ENCODE measurements at places on chromosomes 3 and 15.

GRCh38 chr3:166274351-166275023, 437.3 kb upstream of the BCHE start:
- DNase-seq, result no peak

DNA sequence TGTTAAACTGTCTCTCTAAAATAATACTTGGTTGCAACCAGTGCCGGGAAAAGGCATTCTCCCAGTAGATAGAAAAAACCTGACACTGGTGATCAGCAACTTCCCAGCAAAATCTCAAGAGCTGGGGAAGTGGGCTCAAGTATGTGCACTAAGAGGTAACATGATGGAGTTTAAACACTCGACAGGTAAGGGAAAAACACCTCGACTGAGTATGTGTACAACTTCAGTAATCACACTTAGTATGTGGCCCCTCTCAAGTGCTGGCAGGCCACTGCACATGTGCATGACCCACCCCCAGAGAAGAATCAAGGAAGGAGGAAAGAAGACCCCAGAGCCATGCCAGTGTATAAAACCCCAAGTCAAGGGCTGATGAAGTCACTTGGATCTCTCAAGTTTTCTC, 27.4 kb downstream of the SPESP1 start:
- DNase-seq, result no peak

DNA sequence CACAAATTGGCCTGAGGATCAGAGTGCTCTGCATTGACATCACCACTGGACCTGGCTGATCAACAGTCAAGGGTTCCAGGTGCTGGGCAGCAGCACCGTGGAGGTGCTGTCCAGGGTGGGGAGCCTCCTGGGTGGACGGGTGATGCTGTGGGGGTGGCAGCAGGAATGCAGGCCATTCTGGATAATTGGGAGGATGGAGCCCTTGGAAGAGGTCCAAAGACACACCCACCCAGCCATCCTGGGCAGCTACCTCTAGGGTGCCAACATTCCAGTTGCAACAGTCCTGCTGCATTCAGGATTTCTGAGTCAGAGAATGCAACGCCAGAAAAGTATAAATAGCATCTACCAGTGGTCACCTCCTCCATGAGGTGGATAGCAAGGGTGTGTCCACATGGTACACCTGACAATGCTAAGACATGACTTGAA, 26.8 kb downstream of the STARD5 start:
- no peak for DNase-seq

DNA sequence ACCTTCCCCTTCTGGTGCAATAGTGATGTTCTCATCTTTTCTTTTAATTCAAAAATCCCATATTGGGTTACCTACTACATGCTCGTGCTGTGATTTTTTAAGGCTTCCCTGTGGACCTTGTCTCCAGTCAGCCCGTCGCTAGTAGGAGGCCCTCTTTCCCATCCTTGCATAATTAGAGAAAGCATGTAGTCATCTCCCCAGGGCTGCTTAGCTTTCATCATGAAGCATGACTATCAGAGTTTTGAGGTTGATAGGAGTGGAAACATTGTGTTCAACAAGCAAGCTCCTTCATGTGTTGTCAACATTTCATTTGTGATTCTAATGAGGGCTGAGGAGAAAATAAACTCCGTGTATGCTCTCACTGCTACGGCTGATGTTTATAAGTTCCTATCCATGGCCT, 8.7 kb upstream of the LRTM1 start:
- no peak for DNase-seq

GRCh38 chr3:48318713-48319468, 14.6 kb downstream of the SPINK8 start:
- no peak for DNase-seq

DNA sequence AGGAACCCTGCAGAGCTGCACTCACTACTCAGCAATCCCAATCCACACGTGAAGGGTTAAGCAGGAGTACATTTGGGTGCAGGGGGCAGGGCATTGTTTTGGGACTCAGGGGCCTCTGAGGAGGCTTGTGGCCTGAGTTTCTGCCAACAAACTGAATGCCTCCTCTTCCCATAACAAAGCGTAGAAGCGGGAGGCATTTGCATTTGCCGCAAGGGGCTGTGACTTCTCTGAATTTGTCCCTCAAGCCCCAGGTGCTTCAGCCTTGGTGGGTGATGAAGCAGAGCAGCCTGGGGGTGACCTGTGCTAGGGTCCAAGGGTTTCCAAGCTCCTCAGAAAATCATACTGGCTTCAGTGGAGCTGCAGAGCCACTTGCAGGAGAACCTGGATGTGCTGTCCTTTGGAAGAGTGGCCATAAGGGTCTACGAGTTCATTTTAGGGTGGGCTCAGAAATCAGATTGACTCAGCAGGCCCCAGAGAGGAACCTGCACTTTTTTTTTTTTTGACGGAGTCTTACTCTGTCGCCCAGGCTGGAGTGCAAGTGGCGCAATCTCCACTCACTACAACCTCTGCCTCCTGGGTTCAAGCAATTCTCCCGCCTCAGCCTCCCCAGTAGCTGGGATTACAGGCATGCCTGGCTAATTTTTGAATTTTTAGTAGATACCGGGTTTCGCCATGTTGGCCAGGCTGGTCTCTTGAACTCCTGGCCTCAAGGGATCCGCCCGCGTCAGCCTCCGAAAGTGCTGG, 1.4 kb upstream of the RPSA start:
- no peak for DNase-seq

DNA sequence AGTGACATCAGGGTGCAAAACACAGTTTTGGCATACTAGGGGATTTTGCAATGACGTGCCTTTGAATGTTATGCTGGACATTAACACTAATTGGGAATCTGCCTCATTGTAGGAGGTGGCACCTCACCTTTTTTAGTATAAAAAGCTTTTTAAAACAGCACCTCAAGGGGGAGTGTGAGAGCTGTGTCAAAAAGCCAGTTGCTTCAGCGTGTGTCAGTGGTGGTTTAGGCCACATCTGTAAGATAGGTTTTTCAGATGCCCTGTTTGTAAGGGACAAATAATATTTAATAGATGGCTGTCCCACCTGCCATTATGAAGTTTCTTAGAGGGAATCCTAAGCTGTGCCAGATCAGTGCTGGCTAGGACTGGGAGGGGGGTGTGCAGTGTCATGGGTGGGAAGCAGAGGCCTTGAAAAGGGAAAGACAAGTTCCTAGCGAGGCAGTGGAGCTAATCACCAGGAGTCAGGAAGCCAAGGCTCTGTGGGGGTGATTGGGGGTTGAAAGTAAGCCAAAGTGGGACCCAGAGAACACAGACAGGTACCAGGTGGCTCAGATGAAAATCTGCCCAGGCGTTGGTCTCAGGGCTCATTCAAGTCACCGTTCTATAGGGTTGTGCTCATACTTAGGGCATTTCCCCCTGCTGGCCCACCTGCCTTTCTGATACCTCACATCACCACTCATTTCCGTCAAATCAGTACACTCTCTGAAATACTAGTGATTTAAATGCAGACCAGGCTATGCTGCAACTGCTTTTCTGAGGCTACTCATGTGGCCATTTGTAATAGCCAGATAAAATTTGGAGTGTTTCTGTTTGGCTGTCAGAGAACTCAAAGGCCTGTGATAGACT, 120.5 kb downstream of the BBX start:
- no peak for DNase-seq

- no peak for DNase-seq
Measured at GRCh38 chr3:41328926-41329325, 129.6 kb downstream of the CTNNB1 start.

- no peak for DNase-seq
Measured at GRCh38 chr3:155217591-155217990, 75.9 kb downstream of the STRIT1 start.

GRCh38 chr3:27165321-27165721, 203.9 kb downstream of the NEK10 start:
- no peak for DNase-seq

- no peak for DNase-seq
Measured at GRCh38 chr15:42332331-42332730, 27.0 kb upstream of the CAPN3 start.

DNA sequence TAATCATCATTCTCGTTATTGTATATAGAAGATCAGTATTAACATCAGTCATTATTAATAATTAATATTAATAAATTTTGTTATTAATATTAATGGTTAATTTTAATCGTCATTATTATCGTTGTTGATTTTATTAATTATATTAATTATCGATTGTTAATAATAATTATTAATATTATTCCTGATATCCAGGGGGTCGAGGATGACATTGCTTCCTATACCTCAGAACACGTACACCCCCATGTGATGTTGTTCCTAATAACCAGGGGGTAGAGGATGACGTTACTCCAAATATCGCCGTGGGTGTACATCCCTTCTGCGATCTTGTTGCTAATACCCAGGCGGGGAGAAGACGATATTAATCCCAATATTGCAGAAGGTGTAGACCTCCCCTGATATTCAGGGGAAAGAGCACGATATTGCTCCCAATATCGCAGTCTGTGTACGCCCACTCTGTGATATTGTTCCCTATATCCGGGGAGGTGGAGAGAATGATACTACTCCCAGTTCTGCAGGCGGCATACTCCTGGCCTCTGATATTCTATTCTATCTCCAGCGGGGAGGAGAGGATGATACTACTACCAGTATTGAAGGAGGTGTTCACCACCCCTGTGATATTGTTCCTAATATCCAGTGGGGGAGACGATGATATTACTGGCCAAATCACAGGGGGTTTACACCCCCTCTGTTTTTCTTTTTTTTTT, 22.3 kb upstream of the BMF start:
- DNase-seq, result no peak

- no peak for DNase-seq
Measured at GRCh38 chr3:29195056-29195455, 85.8 kb upstream of the RBMS3 start.

DNA sequence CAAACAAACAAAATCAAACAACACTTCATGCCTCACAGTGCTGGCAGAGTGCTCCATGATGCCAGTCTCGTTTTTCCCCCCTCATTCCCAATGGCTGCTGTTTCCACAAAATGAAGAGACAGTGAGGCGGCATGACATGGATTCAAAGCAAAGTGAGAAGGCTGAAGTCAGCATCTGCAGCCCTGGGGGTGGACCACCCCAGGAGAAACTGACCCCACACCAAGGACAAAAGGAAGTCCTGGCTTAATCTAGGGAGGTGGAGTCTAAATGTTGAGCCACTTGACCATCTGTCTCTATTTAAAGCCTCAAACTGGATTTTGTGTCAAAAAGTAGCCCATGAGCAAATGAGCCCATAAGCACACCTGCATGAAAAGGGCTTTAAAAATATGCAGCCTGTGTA, 151.2 kb upstream of the RORA start:
- DNase-seq, result no peak

DNA sequence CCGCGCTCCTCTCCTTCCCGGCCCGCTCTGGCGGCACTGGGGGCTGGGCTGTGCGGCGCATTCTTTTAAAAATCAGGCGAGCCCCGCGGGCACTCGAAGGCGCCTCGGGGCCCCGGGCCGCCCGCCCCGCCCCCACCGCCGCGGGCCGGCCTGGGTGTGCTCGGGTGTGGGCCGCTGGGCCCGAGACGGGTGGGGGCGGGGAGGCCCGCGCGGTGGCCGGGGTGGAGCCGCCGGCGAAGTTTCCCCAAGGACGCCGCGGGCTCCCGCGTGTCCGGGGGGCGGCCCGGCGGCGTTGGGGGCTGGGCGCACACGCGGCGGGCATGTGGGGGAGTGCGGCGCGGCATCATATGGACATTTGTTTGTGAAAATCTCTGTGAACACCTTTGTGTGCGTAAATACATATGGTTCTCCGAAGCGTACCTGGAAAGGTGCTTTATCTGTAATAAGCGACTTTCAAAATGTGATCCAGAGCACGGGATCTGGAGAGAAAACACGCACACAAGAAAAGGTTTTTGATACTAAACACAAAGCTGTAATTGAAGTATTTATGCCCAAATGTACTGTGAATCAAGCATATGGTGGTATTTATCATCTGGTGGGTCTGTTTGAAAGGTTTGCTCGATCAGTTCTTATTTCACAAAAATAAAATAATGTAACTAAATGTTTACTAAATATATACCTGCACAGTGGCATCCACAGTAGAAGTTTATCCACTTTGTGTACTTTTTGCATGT, 612 bp upstream of the TBL1XR1 start:
- DNase-seq, result no peak

DNA sequence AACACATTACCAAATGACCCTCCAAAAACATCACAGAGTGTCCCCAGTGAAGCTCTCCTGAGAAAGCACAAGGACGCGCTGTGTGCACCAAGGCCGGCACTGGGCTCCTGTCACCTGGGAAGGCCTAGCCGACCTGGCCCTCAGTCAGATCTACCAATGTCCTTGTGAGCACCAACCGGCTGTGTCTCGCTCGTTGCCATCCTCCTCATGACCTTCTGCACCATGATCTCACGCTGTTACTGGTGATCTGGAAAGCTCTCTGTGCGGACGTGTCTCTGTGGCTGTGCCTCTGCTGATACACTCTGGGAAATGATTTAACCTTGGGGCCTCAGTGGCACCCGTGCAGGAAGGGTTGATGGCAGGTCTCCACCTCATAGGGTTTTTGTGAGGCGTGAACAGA, 24.2 kb downstream of the ZXDC start:
- DNase-seq, result no peak

GRCh38 chr3:190699776-190700175, 162.7 kb downstream of the GMNC start:
- DNase-seq, result no peak

- no peak for DNase-seq
Measured at GRCh38 chr15:98980899-98981228, 26.7 kb downstream of the PGPEP1L start.

DNA sequence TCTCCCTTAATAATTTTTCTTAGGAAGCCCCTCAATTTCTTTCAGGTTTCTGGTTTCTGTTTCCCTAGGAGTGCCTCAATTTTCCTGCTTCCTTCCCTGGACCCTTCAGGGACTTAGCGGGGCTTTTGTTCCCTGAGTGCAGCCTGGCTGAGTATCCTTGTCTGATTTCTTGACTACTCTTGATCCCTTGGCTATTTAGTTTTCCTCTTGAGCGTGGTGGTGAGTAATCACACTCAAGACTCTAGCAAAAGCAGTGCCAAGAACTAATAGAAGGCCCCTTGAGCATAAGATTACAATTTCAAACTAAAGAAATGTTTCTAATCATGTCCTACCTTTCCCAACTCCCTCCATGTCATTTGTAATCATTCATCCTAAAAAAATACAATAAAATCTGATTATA, 94.3 kb upstream of the C3orf80 start:
- DNase-seq, result no peak

DNA sequence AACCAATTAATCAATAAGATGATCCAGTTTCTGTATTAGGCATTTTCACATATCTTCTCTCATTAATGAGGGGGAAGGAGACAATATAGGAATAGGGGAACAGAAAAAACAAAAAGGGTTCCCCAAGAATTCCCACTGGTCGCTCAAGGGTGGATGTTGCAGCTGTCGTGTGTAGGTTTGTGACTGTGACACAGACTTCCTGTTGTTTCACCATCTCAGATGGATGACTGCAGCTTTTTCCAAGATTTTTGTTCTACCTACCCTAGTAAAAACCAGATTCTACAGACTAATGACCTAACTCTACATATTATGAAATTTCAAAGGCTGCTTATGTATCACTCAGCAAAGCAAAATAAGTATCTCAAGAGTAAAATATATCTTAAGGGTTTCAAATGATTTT, 73.7 kb upstream of the MB21D2 start:
- DNase-seq, result no peak

DNA sequence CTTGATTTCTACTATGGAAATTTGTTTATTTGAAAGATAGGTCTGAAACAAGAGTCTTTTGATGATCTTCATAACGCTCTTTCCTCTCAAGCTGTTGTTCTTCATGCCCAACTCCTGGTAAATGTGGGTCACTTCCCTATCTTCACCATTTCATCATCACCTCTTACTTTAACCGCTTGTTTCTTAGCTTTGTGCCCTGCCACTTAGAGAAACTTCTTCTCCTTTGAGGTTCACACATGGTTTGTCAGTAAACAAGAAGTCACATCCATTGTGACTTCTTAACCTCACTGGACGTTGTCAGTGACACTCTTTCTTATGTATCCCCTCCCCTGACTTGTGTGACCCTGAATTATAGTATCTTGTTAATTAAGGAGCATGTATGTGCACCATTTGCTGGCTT, 16.9 kb upstream of the P2RY13 start:
- DNase-seq, result no peak
